ENCODE measurements at places on chromosomes 3 and 15.

DNA sequence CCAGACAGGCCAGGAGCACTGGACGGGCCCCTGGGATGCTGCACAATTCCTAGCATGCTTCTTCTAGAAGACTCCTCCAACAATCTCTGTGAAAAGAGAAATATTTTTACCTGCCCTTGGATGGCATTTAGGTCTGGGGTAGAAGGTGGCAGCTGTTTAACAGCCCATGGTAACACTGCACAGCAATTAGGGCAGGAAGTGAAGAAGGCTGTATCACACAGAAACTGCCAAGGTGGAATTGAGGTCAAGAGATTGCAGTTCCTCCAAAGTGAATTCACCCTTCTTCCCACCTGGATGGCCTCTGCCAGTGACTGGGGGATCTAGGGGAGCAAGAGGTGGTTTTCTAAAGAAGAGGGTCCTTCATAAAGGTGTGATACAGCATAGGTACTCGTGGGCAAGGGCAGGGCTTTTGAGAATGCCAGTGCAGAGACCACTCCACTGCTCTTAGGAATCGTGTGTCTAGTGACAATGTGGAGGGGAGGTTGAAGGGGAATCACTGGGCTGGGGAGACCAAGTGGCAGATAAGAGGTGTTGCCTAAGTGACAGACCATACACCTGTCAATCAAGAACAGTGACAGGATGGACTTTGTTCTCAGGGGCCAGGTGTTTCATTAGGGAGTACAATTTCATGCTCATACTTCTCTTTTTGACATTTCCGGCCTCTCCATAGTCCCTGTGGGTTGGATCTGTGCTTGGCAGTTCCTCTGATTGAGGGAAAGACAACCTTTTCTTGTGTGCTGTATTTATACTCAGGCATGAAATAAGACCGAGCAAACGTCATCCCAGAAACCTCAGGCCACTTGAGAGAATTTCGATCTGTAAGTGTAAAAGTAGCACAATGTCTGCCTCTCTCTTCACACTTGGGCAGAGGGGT, 83.5 kb upstream of the BCL6 start:
- DNase-seq, result peak; percentile 81

GRCh38 chr3:13492048-13492447, 11.9 kb downstream of the HDAC11 start:
- DNase-seq, result no peak

GRCh38 chr3:115864911-115865310, 241.6 kb downstream of the GAP43 start:
- no peak for DNase-seq

DNA sequence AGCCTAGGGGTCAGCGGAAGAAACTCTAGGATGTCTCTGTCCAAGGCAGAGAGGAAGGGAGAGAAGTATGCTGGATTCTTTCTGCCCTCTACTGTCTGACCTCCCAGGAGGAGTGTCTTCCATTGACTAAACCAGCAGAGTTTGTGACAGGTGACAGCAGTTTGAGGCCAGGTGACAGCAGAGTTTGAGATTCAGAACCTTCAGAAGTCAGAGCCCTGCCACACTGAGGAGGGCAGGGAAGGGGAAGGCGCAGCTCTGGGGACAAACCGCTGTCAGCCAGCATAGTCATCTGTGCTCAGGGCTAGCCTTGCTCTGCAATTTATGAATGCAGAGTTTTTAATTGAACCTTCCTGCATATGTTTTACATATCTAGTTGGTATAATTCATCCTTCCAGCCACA, 12.3 kb downstream of the NRROS start:
- DNase-seq, result no peak

GRCh38 chr15:67080900-67081431, 15.6 kb downstream of the SMAD3 start:
- no peak for DNase-seq

DNA sequence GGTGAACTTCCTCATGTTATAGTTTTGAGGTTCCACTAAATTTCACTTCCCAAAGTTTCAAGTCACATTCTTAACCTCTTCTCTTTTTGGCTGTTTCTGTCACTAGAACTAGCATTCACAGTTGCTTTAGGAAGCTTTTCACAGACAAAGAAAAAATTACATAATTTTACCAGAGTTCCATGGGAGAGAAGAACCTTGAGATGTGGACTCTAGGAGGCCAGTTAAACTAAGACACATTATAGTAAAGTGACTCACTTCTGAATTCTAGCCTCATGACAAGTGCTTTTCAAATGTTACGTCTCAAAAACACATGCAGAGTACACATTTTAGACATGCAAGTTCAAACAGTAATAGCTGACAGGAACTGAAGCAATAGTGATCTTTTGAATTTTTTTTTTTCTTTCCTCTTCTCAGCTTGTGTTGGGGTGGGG, 39.9 kb upstream of the LRTM1 start:
- no peak for DNase-seq

GRCh38 chr15:40050788-40051470, 11.9 kb upstream of the SRP14 start:
- DNase-seq, result peak; percentile 89

DNA sequence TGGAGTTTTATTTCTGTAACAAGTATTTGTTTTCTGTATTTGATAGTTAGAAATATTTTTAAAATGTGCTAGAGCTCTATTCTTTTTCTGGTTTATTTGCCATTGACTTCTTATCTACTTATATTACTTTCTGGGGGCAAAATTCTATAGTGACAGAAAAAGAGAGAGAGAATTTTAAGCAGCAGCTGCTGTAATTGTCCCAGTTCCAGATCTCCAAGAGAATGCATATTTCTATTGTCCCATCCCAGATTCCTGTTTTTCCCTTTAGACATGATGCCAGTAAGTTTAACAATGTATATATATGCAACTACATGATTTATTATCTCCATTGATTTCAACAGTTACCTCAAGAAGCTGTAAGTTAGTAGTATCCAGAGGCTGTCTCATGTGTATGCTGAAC, 541.7 kb upstream of the ZNF385D start:
- no peak for DNase-seq

GRCh38 chr3:54619053-54619452, 308.8 kb downstream of the LRTM1 start:
- no peak for DNase-seq

DNA sequence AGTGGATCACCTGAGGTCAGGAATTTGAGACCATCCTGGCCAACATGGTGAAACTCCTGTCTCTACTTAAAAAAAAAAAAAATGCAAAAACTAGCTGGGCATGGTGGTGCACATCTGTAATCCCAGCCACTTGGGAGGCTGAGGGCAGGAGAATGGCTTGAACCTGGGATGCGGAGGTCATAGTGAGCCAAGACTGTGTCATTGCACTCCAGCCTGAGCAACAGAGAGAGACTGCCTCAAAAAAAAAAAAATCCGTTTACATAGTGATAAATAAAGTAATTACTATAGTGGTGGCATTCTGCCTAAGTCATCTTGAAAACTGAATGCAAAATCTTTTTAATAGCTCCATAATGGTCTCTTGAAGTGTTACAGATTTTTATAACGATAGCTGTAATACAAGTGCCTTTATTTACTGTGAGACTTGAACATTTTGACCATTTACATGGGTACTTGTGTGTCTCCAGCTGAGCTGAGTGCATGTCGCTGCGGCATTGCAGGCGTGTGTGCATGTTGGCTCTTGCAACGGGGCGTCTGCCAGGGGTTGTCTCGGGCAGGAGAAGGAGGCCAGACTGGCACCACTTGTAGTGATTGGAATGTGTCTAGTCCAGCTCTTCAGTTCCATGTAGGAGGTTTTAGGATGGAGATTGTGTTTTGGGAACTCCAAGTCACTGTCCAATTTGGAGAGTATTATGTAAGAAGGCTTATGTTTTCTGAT, 111.9 kb downstream of the IGF1R start:
- no peak for DNase-seq

- no peak for DNase-seq
Observed at GRCh38 chr3:157043771-157044170, 116.2 kb downstream of the CCNL1 start.

DNA sequence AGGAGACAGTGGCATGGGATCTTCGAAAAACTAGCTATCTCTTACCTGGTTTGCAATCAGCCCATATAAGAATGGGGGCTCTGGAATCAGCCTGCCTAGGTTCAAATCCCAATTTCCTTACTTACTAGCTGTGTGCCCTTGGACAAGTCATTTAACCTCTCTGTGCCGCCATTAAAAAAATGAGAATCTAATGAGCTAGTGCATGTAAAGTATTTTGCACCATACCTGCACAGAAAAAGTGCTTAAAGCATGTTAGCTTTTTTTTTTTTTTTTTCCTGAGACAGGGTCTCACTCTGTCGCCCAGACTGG, 181.8 kb downstream of the SHQ1 start:
- DNase-seq, result no peak

- peak; percentile 83 for DNase-seq
Observed at GRCh38 chr15:68192804-68193486, 12.2 kb downstream of the CALML4 start.

DNA sequence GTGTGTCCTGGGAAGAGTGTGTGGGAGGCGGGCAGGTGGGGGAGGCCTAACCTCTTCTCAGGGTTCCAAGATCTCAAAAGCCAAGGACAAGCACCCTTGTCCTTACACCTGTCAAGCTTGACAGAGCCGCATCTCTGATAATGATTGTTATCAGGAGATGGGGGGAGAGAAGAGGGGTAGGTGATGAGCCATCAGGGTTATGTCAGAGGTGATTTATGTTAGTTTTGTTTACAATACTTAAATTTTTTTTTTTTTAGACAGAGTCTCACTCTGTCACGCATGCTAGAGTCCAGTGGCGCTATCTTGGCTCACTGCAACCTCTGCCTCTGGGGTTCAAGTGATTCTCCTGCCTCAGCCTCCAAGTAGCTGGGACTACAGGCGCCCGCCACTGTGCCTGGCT, 7.4 kb upstream of the NCBP2 start:
- no peak for DNase-seq

- DNase-seq, result no peak
Observed at GRCh38 chr3:146493761-146494160, 24.4 kb upstream of the PLSCR2 start.

All from esophagus muscularis mucosa (tissue), 4 donors.